ENCODE measurements at places on chromosomes 6 and 20. TPM values are rescaled to one million over a fixed set of nuclear protein-coding genes. Genes with fewer than 3 reads are reported as not detected.

WFDC5 gene
- polyA plus RNA-seq, result not detected

- no peak for DNase-seq
Observed at GRCh38 chr6:3794092-3794491, 42.6 kb upstream of the PXDC1 start.

DNA sequence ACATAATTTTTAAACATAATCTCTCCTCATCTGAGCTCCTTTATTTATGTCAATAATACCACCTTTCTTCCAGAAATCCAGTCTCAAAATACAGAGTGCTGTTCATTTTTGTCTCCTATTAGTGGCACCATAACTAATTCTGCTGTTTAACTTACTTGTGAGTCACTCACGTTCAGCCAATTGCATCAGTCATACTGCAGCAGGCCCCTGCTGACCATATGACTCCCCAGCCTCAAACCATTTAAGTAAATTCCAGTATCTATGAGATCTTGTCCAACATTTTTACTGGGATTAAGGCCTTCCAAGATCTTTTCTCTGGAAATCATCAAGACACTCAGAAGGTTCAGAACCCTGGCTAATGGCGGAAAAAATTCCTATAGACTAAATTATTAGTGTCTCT is 982.2 kb upstream of the MAP3K7 start:
- DNase-seq, result no peak

ABHD16A gene
- polyA plus RNA-seq, result 28.0 TPM

GRCh38 chr20:35478804-35479472 is 23.5 kb downstream of the CEP250 start:
- DNase-seq, result no peak

SPTLC3 gene
- 0.45 TPM for polyA plus RNA-seq

- DNase-seq, result no peak
Observed at GRCh38 chr6:36443471-36444428, 950 bp downstream of the KCTD20 start.

- no peak for DNase-seq
Observed at GRCh38 chr6:47733879-47734558, 35.6 kb downstream of the ADGRF4 start.

DNA sequence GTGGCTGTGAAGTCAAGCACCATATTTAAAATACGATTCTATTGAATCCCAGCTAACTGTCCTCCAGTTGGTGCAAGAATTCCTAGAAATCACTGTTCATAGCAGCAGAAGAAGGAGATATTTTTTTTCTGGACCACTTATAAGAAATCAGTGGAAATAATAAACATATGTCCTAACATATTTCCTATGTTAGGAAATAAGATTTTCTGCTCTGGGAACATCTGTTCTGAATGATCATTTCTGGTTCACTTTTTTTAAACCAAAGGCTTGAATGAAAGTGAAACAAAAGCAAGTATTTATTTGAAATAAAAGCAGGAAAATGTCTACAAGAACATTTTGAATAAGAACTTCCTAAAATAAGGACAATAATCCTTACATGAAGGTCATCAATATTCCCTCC is 138.9 kb upstream of the RALGAPA2 start:
- no peak for DNase-seq

DNA sequence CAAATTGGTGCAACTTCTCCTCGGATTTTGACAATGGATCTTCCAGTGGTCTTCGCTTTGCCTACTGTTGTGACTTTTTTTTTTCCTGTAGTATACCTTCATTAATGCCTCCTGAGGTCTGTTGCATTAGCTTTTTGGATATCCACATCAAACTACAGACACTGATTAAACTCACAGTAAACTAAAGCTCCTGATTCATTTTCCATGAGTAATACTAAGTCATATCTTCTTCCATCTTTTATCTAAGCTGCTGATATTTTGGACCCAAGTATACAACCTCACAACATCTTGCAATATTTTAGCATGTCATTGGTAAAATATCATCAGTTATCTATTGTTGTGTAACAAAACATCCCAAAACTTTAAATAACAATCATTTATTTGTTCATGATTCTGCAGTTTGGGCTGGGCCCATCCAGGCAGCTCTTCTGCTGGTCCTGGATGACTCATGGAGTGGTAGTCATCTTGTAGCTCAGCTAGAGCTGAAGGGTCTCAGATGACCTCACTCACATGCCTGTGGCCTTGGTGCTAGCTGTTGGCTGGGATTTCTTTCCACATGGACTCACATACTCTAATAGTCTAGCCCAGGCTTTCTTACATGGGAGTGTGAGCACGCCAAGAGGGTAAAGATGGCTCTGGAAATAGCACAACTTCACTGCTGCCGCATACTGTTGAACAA is 78.3 kb upstream of the SRSF6 start:
- no peak for DNase-seq

OXT gene
- 0.35 TPM for polyA plus RNA-seq

CSE1L gene
- polyA plus RNA-seq, result 37.6 TPM

BTBD3 gene
- 10.7 TPM for polyA plus RNA-seq

RIPOR2 gene
- polyA plus RNA-seq, result 1.2 TPM

- no peak for DNase-seq
Observed at GRCh38 chr6:4568138-4568537, 208.1 kb upstream of the CDYL start.

DNA sequence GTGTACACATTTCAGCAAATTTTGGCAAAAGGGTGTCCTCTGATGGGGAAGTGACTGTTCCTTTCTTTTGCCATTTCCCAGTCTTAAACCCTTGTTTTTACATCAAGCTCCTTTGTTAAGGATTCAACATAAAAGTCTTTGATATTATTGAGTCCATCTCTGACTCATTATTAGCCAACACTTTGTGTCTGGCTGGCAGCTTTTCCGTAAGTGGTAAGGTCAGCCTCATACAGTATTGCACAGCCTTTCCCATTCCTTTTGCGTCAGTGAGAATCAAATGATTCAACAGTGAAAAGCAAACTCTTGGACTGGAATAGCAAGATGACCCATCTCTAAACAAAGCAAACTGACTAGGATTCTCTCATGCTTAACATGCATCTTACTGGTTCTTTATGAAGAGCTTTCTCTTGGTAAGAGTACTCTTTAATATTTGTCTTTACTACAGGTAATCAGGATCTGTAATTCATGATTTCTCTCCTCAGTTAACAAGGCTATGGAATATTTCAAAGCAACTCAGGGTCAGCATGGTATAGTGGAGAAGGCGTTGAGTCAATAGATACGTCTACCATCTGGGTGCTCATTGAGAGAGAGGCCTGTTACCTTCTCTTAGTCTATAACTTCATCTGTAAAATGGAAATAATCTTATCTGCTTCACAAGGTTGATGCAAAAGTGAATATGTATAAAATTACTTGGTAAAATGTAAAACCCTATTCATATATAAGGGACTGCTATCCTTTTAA is 183.6 kb downstream of the PRL start:
- DNase-seq, result peak; percentile 12

GRCh38 chr6:90420500-90420899 is 123.9 kb upstream of the BACH2 start:
- DNase-seq, result no peak

SUMO4 gene
- polyA plus RNA-seq, result 0.06 TPM

- no peak for DNase-seq
Observed at GRCh38 chr6:15366879-15367278, 121.0 kb downstream of the JARID2 start.

DNA sequence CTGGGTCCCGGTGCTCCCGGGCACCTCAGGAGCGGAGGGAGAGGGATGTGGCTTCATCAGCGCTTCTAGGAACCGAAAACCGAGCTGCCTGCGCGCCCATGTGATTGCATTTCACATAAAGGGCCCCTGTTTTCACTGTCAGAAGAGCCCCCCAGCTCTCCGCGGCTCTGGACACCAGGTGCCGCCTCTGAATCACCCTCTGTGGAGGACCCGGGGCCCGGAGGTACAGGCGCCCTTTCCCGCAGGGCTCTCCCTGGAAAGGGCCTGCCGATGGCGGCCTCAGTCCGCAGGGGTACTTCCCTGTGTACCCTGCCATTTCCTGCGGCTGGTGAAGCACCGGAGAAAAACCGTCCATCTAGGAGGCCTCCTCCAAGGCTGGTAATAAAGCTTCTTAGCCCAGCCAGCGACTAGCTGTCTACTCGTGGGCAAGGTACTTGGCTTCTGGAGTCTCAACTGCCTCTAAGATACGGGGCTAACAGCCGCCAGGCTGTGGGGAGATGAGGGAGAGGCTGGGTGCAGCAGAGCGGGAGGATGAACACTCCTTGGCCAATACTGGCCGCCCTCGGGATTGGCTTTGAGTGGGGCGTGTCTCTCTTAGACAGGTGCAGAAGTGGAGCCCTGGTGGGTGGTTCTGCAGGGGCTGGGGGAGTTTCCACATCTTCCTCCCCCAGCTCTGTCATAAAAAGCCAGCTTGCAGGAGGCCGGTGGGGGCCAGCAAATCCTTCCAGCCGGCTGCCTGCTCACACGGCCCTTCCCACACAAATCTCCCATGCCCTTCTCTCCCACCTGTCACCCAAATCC is 1.6 kb downstream of the PPP1R16B start:
- no peak for DNase-seq

DNA sequence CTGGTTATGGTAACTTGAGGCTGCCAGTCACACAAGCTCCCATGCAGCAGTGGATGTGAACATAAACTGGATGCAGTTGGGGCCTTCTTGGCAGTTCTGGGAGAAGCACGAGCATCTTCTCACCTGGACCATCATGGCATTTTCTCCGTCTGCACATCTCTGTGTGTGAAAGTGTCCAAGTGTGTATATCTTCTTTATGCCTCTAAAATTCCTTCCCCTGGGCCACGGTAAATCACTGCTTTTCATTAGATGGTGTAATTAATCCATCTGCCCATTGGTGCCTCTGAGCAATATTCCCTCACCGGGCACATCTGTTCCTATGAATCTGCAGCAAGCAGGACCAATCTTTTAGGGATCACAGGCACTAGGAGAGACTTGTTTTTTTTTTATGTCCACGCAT is 138.0 kb downstream of the MAP3K7 start:
- no peak for DNase-seq

DNA sequence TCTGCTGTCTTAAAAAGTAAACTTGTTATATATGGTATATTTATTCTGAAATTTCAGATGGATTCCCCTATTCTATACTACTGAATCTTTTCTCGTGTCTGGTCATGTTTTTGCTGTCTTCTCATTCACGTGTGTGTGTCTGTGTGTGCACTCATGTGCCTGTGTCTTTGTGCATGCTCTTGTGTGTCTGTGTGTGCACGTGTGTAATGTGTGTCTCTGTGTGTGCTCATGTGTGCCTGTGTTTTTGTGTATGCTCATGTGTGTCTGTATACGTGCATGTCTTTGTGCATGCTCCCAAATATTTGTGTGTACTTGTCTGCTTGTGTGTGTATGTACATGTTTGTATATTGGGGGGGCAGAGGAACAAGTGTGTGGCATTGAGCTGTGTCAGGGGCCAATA is 34.0 kb downstream of the PRR18 start:
- no peak for DNase-seq

- DNase-seq, result no peak
Observed at GRCh38 chr20:1229541-1229940, 3.7 kb downstream of the RAD21L1 start.

DNA sequence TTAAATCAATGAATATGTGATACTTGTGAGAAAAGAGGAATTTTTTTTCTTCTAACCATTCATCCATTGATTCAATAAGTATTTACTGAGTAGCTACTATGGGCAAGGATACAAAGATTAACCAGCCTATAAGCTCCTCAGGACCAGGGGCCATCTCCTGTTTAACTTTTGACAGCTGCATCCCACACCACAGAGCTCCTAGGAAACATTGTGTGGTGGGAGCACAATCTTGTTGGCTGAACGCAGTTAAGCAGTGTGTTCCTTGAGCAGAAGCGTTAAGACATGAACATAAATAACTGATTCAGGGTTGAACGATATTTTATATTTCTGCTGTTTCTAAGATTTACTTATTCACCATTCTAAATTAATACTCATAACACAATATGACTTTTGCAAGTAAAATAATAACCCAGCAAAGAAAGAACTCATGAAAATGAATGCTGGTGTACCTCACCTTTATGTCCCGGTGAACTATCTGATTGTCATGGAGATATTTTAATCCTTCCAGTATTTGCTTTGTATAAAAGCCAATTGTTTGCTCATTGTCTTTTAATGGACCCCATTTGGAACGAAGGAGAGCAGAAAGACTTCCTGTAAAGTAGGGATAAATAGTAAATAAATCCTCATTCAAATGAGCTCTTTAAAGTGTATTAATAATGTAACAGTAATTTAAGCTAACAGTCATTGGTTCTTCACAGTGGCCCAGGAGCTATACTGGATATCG is 62.6 kb upstream of the MAP7 start:
- no peak for DNase-seq

GRCh38 chr6:165883851-165884640 is 221.0 kb upstream of the PDE10A start:
- no peak for DNase-seq

BMP7 gene
- 3.9 TPM for polyA plus RNA-seq

PRICKLE4 gene
- polyA plus RNA-seq, result 6.1 TPM

GRCh38 chr6:79586548-79586947 is 44.6 kb upstream of the SH3BGRL2 start:
- no peak for DNase-seq

DNA sequence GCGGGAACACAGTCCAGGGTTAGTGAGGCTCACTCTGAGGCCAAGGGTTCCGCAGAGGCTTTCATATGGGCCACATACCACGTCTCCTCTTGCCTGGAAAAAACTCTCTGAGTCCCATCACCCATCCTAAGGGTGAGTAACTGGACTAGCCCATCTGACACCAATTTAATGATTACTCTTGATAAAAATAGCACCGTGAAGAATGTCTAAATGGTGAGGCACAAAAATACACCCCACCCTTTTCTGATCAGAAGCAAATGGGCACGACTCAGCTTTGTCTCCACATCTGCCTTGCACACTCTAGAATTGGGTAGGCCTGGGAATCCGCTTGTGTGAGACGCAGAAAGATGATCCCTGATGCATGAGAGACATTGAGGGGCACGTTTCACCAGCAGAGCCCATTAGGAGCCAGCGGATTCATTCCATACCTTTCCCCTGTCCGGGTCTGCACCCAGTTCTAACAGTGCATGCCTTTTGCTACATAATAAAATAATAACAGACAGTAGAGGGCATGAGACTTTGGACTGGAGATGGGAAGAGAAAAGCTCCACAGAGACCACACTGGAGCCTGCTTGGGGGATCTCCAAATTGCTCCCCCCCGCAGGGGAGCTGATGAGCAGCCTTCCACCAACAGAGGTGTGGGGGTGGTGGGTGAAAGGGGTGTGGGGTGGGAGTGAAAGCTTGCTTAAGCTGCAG is 110.0 kb upstream of the KCNK16 start:
- DNase-seq, result no peak

DNA sequence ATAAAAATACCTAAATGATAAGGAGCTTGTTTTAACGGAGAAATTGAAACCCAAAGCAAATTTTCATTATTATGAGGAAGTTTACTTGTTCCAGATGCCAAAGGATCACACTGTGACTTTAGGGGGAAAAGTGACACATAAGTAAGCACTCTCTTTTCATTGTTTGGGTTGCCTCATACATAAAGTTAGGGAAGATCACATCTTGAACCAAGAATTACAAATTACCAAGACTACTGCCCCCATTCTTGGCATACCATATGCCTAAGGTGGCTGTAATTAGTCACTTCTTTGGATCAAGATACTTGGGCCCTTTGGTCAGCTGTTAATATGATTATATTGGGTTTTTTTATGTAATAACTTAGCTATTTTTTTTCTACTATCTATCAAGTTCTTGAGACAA is 269.0 kb downstream of the COL12A1 start:
- no peak for DNase-seq

- DNase-seq, result no peak
Observed at GRCh38 chr20:53828088-53828681, 234.5 kb upstream of the ZNF217 start.
